ENCODE measurements at places on chromosomes 11 and 22. TPM values are rescaled to one million over a fixed set of nuclear protein-coding genes. Genes with fewer than 3 reads are reported as not detected.

Gene CNIH2
- total RNA-seq, result 4.6 TPM

Gene UPK3A
- not detected for total RNA-seq

DNA sequence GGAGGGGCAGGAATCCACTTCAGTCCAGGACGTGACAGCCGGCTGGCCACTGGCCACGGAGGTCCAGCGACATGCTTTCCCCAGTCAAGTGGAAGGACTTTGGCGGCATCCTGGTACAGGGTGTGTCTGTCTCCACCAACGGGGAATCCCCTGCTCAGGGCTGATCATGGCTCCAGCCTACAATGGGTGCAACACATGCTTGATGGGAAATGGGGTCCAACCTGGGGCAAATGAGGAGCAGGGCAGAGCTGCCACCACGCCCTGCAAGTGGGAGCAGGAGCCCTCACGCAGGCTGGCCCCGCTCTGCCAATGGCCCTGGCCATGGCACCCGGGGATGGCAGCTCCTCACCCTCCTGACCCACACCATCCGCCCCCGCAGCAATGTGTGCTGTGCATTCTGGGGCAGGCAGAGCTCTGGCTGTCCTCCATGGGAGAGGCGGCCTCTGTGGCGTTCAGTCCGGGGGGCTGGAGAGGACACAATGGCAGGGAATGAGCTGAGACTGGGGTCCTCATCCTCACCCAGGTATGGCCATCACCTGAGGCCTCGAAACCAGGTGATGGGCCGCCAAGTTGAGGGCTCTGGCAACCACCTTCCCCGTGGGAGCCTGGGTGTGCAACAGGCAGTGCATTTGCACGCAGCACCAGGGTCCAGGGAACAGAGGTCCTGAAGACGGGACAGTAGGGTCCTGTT lies 5.8 kb upstream of the SEPTIN5 start:
- H3K4me1 ChIP-seq, result peaks cover under 1% of the 10 kb centered on the region
- DNase-seq, result no peak
- no peaks in the 10 kb centered on the region for H3K27me3 ChIP-seq
- H3K27ac ChIP-seq, result no peak overlapping the region

GRCh38 chr22:39208013-39208680 lies 36.6 kb downstream of the PDGFB start:
- H3K4me3 ChIP-seq, result no peak overlapping the region
- H3K27ac ChIP-seq, result peak overlapping the region; percentile 79
- peaks cover 27% of the 10 kb centered on the region for H3K4me1 ChIP-seq
- H3K27me3 ChIP-seq, result no peaks in the 10 kb centered on the region

GRCh38 chr11:47415091-47415854 lies 6.9 kb downstream of the SLC39A13 start:
- no peaks in the 10 kb centered on the region for H3K27me3 ChIP-seq
- H3K4me1 ChIP-seq, result peaks cover 14% of the 10 kb centered on the region
- H3K36me3 ChIP-seq, result peaks cover 15% of the 10 kb centered on the region

GRCh38 chr11:16338393-16338792 lies 18.0 kb downstream of the SOX6 start:
- H3K4me3 ChIP-seq, result no peak overlapping the region
- H3K4me1 ChIP-seq, result peaks cover 25% of the 10 kb centered on the region
- no peak overlapping the region for H3K27ac ChIP-seq
